ENCODE measurements at places on chromosomes 2 and 18.

DNA sequence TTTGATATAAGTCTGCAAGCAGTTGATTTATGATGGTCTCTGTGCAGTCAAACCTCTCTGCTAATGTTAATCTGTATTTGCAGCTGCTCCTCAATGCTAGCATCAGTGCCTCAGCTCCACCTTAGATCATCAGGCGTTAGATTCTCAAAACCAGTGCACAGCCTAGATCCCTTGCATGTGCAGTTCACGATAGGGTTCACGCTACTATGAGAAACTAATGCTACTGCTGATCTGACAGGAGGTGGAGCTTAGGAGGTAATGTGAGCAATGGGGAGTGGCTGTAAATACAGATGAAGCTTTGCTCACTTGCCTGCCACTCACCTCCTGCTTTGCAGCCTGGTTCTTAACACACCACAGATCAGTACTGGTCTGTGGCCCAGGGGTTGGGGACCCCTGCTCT lies 18.4 kb downstream of the RBKS start:
- DNase-seq = no peak

DNA sequence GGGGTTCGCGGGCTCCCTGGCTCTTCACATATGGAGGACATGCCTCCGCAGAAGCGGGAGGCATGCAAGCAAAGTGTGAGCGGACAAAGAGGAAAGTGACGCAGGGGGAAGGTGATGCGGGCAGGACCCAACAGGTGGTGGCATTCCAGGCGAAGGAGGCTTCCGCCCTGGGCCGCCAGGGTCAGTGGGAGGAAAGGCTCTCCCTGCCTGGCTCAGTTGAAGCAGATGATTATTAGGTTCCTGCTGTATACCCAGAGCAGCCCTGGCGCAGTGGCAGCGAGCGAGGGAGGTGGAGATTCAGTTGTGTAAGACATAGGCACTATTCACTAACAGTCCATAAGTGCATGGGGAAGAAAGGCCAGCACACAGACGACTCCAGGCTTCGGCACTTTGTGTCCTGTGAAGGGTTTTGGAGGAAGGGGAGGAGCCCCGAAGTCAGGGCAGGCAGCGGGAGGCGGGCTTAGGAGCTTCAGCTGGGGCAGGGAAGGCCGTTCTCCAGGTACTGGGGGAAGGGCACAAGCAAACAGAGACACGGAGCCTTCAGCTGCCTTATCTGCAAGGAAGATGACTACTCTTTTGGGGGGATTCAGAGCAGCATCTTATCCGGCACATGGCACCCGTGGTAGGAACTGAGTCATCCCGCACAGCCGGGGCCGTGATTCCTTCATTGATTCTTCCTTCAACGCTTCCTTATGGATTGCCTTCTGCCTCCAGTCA lies 89.8 kb downstream of the TGOLN2 start:
- DNase-seq = no peak

GRCh38 chr2:37616677-37617005 lies 54.8 kb downstream of the CDC42EP3 start:
- no peak for DNase-seq

GRCh38 chr2:161955211-161955610 lies 118.8 kb downstream of the DPP4 start:
- DNase-seq = no peak
